ENCODE measurements at places on chromosomes 2 and 18. TPM values are rescaled to one million over a fixed set of nuclear protein-coding genes. Genes with fewer than 3 reads are reported as not detected.

GRCh38 chr2:41998186-41999127, 49.4 kb upstream of the PKDCC start:
- DNase-seq, result no peak
- peaks cover 2% of the 10 kb centered on the region for H3K27me3 ChIP-seq
- no peak overlapping the region for H3K4me3 ChIP-seq
- H3K36me3 ChIP-seq, result no peaks in the 10 kb centered on the region
- H3K4me1 ChIP-seq, result no peaks in the 10 kb centered on the region
- H3K27ac ChIP-seq, result no peak overlapping the region

LDLRAD4 gene
- total RNA-seq, result 37.3 TPM

DNA sequence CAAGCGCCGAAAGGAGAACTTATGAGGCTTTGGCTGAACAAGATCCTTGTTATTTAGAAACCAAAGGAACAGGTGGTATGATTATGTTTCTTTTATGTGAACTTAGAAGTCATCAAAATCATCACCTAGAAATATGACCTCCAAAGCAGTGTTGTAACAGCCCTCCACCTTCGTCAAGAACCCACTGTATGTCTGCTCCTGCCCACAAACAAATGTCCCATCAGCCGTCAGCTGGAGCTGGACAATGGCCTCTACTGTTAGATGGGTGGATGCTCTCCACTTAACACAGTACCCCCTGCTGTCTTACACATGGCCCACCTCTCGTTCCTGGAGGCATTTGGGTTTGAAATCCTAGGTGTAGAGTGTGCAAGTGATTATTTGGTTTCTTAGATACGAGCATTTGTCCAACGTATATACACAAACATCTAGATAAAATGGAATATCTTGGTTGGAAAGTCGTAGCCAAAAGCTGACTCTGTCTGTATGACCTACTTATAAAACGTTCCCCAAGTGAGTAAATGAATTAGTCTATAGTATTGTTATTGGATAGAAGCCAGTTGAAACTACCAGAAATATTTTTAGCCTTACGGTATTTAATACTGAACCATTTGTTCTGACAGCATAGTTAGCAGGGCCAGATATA, 113.0 kb downstream of the CRIM1 start:
- no peak for DNase-seq
- H3K27ac ChIP-seq, result no peak overlapping the region
- H3K36me3 ChIP-seq, result peaks cover 16% of the 10 kb centered on the region
- H3K4me3 ChIP-seq, result no peak overlapping the region
- no peaks in the 10 kb centered on the region for H3K27me3 ChIP-seq

FABP1 gene
- not detected for total RNA-seq

DNA sequence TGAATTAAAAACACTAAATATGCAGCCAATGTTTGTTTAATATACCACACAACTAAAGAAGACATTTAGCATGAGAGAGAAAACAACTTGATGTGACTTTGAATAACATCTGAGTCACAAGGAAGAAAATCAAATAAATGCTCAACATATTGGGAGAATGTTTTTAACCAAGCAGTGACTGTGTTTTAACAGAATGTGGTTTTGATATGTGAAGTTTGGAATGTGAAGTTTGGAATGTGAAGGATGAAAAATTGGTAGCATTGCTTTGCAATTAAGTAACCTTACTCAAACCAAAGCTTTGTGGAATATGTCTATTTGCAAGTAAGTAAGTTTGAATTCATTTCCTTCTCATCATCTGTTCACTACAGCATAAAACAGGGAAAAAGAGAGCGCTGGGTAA, 128.2 kb upstream of the DNAJC10 start:
- H3K4me1 ChIP-seq, result no peaks in the 10 kb centered on the region
- DNase-seq, result no peak
- no peaks in the 10 kb centered on the region for H3K27me3 ChIP-seq
- H3K36me3 ChIP-seq, result no peaks in the 10 kb centered on the region
- no peak overlapping the region for H3K4me3 ChIP-seq
- H3K27ac ChIP-seq, result no peak overlapping the region

SPATA3 gene
- total RNA-seq, result 0.76 TPM

DNA sequence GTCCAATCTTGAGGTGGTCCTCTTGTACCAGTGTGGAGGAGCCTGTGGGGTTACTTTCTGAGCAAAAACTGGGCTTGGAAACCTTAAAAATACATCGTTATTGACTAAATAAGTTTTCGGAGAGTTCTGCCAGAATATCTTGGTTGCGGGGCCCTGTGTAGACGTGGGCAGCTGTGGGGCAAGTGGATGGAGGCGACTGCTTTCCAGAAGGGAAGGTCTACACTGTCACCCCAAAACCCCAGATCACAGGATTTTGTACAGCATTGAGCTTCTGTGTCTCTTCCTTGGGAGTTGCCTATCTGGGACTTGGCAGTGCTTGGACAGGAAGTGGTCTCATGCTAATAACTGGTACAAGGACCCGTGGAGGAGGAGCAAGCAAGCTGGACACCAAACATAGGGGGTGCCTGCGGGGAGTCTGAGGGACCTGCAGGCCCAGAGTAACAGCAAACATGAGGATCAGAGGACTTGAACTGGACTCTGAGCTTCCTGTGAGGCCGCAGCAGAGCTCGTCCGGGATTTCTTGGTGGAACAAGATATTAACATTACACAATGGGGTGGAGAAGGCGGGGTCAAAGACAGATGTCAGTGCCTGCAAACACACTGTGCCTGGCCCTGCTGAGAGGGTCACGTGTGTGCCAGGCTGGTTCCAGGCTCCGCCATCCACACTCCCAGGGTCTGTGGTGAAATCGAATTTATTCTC, 48.0 kb upstream of the CTLA4 start:
- H3K27ac ChIP-seq, result no peak overlapping the region
- no peaks in the 10 kb centered on the region for H3K36me3 ChIP-seq
- H3K4me3 ChIP-seq, result no peak overlapping the region
- no peak for DNase-seq
- peaks cover 36% of the 10 kb centered on the region for H3K4me1 ChIP-seq
- peaks cover 2% of the 10 kb centered on the region for H3K27me3 ChIP-seq

CLEC4F gene
- total RNA-seq, result not detected

DNA sequence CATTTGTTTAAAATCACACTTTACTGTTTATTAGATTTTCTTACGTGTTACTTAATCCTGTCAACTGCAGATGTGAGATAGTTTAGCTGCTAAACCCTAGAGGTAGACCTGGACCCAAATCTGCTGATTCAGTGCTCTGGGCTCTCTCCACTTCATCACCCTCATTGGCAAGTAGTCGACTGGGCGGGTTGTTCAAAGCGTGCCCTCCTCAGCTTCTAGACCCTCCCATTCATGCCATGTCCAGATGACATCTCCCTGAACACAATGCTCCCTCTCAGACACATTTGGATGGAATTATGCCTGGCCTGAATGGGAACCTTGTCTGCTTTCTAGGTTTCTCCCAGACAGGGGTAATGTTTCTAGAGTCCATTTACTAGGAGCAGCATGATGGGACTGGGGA, 43.7 kb downstream of the RPIA start:
- H3K4me1 ChIP-seq, result peaks cover 18% of the 10 kb centered on the region
- H3K36me3 ChIP-seq, result peaks cover 10% of the 10 kb centered on the region
- H3K27me3 ChIP-seq, result no peaks in the 10 kb centered on the region

TEKT4 gene
- total RNA-seq, result not detected

DNA sequence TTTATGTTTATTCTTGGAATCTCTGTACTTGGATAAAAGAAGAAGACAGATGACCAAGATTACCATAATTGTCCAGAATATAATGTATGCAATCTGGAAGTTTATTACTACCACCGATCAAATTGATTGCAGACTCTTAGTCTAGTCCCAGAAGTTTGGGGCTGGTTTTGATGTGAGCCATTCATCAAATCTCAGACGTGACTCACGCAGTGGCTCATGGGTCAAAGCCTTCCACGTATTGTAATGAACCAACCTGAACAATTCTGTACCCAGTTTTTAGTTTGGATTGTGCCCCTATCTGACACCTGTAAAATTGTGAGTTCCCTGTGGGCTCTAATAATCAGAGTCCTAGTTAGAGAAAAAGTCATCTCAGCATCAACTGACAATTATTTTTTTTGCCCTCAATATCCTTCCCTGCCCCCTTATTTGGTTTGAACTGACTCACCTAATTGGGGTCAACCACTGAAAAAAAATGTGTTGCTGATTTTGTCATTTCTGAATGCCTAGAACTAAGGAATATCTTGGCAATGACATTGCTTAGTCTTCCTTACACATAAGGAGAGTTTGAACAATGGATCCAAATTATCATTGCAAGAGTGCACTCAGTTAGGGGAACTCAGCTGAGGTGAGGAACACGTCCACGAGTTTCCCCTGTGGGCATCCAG, 219.5 kb upstream of the NRP2 start:
- H3K4me1 ChIP-seq, result no peaks in the 10 kb centered on the region
- DNase-seq, result no peak
- peaks cover 3% of the 10 kb centered on the region for H3K27me3 ChIP-seq
- no peaks in the 10 kb centered on the region for H3K36me3 ChIP-seq
- no peak overlapping the region for H3K27ac ChIP-seq
- no peak overlapping the region for H3K4me3 ChIP-seq

- no peaks in the 10 kb centered on the region for H3K27me3 ChIP-seq
- no peak overlapping the region for H3K4me3 ChIP-seq
Measured at GRCh38 chr2:240839152-240840143, 19.4 kb upstream of the KIF1A start.

GRCh38 chr2:47014564-47015051, 99.0 kb upstream of the MCFD2 start:
- no peaks in the 10 kb centered on the region for H3K4me1 ChIP-seq
- peaks cover 23% of the 10 kb centered on the region for H3K36me3 ChIP-seq
- no peaks in the 10 kb centered on the region for H3K27me3 ChIP-seq
- no peak for DNase-seq

GRCh38 chr2:27077231-27077630, 1.2 kb upstream of the EMILIN1 start:
- no peak overlapping the region for H3K4me3 ChIP-seq
- peak overlapping the region; percentile 63 for H3K27ac ChIP-seq
- DNase-seq, result no peak
- H3K27me3 ChIP-seq, result no peaks in the 10 kb centered on the region
- H3K36me3 ChIP-seq, result no peaks in the 10 kb centered on the region

GRCh38 chr2:10374362-10374943, 71.7 kb downstream of the HPCAL1 start:
- H3K4me1 ChIP-seq, result peaks cover 71% of the 10 kb centered on the region
- DNase-seq, result no peak
- H3K27ac ChIP-seq, result peak overlapping the region; percentile 63
- H3K36me3 ChIP-seq, result peaks cover 15% of the 10 kb centered on the region
- H3K4me3 ChIP-seq, result no peak overlapping the region
- no peaks in the 10 kb centered on the region for H3K27me3 ChIP-seq

GRCh38 chr2:27992787-27993401, 102.4 kb downstream of the BABAM2 start:
- no peak overlapping the region for H3K4me3 ChIP-seq
- H3K4me1 ChIP-seq, result peaks cover 30% of the 10 kb centered on the region
- no peak overlapping the region for H3K27ac ChIP-seq
- peaks cover 55% of the 10 kb centered on the region for H3K36me3 ChIP-seq
- no peaks in the 10 kb centered on the region for H3K27me3 ChIP-seq
- DNase-seq, result no peak

GRCh38 chr18:23071285-23071684, 64.0 kb upstream of the CABLES1 start:
- peaks cover 9% of the 10 kb centered on the region for H3K36me3 ChIP-seq
- DNase-seq, result peak; percentile 92
- peak overlapping the region; percentile 55 for H3K4me3 ChIP-seq

DNA sequence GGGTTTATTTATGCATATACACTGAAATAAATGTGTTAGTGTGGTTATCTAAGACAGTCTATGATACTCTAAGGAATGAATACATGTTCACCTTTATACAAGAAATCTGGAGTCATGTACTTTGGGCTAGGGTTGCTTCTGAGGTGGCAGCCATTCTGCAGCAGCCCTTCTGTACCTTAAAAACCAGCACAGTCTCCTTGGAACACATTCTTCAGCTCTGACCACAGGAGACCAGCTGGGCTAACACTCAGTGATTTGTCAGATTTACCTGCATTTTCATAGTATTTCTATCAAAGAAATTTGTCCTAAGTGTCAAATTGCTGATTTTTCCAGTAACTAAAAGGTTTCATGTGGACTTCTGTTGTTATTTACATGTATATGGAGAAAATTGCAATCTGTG, 167.7 kb downstream of the CAMKMT start:
- H3K27ac ChIP-seq, result no peak overlapping the region
- H3K36me3 ChIP-seq, result peaks cover 15% of the 10 kb centered on the region
- H3K4me1 ChIP-seq, result peaks cover 2% of the 10 kb centered on the region
- no peak for DNase-seq

- H3K27ac ChIP-seq, result no peak overlapping the region
- no peak for DNase-seq
- no peaks in the 10 kb centered on the region for H3K27me3 ChIP-seq
Measured at GRCh38 chr2:238148981-238149380, 9.8 kb upstream of the ERFE start.

All from activated CD8-positive, alpha-beta T cell treated with anti-CD3 and anti-CD28 coated beads for 36 hours (primary cell).